ENCODE measurements at places on chromosomes 6 and 20.
A peak's percentile ranks its signal among the peaks of the same experiment; 100 is the strongest.

- no peak for DNase-seq
Observed at GRCh38 chr6:20186981-20187380, 25.3 kb downstream of the MBOAT1 start.

GRCh38 chr6:33744895-33745546, 1.7 kb downstream of the IP6K3 start:
- no peak for DNase-seq

DNA sequence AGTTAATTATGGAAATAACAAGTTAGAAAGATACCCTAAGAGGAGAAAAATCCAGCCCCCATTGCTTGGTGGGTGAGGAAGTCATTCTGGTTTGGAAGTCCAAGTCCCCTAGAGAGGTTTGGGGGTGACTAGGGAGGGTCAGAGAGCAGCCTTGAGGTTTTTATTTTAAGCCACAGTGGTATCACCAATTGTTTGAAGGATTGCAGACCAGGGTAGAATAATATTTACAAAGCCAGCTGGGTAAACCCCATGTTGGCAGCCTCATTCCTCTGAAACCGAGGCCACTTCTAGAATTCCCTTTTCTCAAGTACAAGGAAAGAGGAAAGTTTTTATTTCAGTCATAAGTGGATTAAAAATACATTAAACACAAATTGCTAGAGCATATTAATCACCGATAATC, 99.7 kb downstream of the TMEM170B start:
- no peak for DNase-seq

GRCh38 chr20:44394702-44395460, 39.4 kb downstream of the HNF4A start:
- DNase-seq: no peak

- no peak for DNase-seq
Observed at GRCh38 chr6:16704401-16705045, 56.7 kb downstream of the ATXN1 start.

GRCh38 chr20:731891-732560, 36.3 kb downstream of the SLC52A3 start:
- no peak for DNase-seq

DNA sequence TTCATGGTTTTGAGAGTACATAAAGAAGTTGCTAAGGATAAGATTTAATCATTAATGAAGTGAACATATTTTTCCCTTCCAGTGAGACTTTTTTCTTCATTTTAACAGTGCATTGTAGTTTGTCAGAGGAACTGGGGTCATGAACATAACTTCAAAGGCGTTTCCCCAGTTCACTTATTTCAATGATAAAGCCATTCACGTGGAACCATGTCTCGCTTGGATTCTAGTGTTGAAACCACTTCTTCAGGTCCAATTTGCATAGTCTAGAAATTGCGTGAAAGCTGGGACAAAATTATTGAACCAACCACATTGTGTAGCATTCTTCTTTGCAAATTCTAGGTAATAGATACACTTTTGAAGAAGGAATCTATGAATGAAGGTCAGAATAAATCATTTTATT, 197.0 kb downstream of the CLIC5 start:
- DNase-seq: no peak

DNA sequence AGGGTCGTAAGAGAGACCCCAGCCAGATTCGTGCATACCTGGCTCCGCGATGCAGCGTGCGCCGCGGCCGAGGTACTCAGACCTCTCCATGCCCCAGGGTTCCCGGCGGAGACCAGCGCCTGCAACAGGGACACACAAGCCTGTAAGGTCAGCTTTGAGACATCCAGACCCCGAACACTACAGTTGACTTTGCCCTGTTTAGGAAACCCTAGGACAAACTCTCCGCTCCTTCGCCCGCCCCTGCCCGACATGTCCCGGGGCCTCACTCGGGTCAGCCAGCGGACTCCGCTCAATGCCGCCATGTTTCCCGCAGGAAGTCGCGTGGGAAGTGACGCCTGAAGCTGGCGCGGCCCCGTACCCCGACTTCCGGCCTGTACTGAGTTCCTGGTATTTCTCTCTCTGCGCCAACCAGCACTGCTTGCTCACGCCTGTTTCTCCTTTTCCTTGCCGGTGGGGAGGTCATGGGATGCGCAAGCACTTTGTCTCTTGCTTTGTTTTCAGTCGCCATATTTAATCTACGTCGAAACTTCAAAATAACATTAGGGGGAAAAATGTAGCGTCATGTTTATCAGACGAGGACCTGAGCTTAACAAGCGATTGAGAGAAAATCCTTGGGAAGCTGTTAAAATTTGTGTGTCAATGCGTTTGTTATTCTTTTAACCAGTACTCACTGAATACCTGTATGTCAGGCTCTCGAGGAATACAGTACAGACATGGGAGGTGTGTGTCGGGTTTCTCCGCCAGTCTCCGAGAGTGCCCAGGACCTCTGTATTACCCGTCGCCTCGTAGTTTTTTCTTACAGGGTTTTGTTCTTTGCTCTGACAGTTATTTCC, at the start of gene IDH3B:
Gene IDH3B (minus strand): TSS at position 330 of the 833 bp plus-strand sequence. CDS start 28 bp downstream, at position 302.
- DNase-seq: peak; percentile 80

- DNase-seq: no peak
Observed at GRCh38 chr6:161463071-161463470, 189.2 kb upstream of the AGPAT4 start.

- DNase-seq: no peak
Observed at GRCh38 chr6:118611334-118611733, 40.1 kb downstream of the CEP85L start.

- no peak for DNase-seq
Observed at GRCh38 chr20:50587291-50587961, 77.2 kb downstream of the PTPN1 start.

DNA sequence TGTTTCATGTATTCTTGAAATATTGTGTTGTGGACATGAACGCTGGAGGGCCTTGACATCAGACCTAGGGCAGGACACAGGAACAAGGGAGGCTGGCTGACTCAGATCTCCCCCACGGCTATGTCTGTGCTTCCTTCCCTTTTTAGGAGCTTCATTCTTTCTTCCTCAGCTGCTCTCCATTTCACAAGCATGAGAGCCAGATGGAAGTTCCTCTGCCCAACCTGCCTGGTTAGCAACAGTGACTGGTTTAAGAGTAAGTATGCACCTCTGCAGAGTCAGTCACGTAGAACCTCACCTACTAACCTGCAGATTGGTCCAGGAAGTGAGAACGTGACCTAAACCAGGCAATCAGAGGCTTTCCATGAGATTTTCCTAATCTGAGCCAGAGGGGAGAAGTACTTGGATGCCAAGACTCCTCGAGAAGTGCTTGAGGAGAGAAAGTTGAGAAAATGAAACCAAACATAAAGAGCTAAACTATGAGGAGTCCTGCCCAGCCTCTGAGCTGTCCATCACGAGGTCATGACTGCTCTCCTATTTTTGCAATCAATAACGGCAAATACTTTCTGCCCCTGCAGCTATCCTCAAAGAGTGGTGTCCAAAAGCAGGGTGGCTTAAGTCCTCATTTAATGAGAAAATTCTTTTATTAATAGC, 465.2 kb upstream of the CITED2 start:
- DNase-seq: no peak

GRCh38 chr6:65700561-65700960, 6.5 kb downstream of the EYS start:
- DNase-seq: no peak

GRCh38 chr6:116533233-116533957, 12.1 kb downstream of the TRAPPC3L start:
- DNase-seq: no peak

GRCh38 chr6:89386917-89387491, 25.1 kb downstream of the RRAGD start:
- DNase-seq: no peak

- no peak for DNase-seq
Observed at GRCh38 chr20:61643656-61644377, 391.8 kb downstream of the CDH4 start.

- no peak for DNase-seq
Observed at GRCh38 chr20:39503902-39504709, 542.0 kb downstream of the DHX35 start.

- DNase-seq: no peak
Observed at GRCh38 chr6:20458027-20458894, 56.6 kb downstream of the E2F3 start.

DNA sequence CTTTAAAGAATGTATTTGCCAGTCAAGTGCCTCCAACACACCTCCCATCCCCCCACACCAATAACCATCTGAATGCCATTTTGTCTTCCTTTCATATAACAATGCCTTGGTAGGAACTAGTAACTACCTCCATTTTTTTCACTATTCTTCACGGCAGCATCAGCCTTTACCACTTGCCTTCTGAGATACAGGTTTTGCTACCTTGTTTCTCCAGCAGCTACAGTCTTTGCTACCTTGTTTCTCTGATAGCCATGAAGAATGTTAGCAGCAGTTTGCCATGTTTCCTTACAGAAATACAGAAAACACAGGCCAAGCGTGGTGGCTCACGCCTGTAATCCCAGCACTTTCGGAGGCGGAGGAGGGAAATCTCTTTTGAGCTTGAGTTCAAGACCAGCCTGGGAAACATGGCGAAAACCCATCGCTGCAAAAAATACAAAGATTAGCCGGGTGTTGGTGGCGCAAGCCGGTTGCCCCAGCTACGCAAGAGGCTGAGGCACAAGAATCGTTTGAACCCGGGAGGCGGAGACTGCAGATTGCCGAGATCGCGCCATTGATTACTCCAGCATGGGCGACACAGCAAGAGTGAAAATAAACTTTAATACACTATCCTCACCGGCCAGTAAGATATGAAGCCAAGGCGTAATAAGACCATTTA, 100.9 kb downstream of the HFE start:
- DNase-seq: no peak

DNA sequence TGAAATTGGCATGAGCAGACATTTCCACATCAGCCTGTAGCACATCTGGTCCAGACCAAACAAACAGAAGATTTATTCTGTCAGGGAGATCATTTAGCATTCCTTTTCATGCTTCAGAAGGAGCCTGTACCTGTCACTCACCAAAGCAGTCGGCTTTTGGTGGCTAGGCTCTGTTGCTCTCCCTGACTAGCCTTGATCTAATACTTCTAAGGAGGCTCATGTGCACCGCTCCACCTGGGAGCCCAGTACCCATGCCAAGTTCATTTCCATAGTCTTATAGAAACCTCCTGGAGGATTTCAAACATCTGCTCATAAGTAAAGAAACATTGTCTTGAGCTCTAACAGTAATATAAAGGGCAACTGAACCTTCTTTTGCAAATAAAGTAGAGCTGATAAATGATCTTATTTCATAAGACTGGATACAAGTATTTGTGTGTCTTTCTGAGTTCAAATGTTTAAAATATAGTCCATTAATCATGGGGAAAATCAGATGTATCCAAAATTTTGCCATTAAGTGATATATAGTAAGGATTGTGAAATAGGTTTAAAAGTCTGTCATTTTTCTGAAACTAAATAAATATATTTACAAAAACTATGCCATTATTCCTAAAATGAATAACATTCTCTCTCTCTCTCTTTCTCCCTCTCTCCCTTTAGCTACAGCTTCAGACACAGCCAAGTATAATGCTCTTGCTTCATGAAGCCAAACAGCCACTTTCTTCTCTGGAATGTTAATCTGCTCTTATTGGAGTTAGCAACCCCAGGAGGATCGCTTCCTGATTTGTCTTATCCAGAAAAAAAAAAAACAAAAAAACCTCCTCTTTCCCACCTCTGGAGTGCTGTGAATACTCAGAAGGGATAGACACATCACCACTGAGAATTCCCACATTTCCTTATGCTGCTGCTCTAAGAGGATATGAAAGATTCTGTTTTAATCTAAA, 192.7 kb upstream of the TFAP2D start:
- DNase-seq: no peak

DNA sequence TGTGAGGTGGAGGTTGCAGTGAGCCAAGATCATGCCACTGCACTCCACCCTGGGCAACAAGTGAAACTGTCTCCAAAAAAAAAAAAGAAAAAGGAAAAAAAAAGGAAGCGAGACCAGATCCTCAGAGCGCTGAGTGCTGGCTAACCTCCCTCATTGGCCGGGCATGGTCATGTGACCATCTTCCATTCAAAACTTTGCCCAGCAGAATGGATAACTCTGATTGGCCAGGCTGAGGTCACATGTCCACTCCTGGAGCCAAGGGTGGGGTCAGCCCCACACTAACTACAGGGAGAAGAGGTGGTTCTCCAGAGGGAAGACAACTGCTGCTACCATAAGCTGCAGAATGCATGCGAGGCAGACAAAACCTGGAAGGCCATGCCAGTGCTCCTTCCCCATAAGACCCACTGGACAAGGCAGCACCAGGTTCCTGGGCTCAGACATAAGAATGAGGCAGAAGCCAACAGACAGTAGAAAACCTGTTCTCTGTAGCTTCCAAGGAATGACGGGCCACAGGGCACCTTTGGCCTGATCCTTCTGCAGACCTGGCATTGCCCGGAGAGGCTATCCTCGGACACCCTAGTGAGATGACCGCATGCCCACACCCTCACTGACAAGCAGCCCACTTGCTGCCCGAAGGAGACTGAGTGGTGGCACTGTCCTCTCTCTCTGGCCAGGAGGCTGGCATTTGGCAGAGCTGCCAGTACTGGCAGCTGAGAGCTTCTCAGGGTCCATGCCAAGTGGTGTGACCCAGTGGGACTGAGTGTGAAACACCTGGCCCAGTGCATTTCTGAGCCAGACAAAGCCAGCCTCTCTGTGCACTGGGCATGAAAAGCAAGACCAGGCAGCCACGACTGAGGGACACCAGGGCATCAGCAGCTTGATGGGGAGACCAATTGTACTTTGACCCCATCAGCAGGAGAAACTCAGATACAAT, 311.9 kb upstream of the SULF2 start:
- no peak for DNase-seq

GRCh38 chr6:15349379-15349778, 103.5 kb downstream of the JARID2 start:
- DNase-seq: no peak

DNA sequence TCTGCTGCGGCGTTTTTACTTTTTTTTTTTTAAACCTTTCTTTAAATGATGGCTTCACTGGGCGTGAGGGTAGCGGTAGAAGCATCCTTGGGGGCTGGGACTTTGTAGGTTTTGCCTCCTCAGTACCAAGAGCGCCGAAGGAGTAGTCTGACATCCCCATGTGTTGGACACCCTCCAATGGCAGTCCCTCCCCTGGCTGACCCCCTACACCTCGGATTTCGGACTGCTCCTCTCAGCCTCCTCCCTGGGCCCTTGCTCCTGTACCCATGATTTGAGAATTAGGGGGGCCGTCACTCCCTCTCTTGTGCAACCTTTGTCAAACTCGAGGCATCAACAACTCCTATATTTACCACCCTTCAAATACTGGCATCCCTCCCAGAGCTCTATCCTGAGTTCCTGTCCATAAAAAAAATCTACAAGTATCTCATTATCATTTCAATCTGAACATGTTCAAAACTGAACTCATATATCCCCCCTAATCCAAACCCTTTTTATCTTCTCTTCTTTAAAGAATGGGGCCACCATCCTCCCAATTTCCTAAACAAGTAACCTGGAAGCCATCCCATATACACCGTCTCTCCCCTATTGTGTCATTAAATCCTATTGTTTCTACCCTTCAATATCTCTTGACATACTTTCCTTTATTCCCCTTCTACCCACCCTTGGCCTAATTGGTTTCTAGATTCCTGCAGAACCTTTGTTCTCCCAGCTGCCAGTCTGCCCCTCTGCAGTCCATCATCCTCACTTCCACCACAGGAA, 1.2 kb upstream of the ARFGEF3 start:
- no peak for DNase-seq

GRCh38 chr6:159935633-159936032, 33.2 kb upstream of the IGF2R start:
- DNase-seq: no peak

- DNase-seq: no peak
Observed at GRCh38 chr6:47424436-47424836, 53.2 kb upstream of the CD2AP start.

GRCh38 chr6:150486048-150486447, 113.6 kb upstream of the PLEKHG1 start:
- no peak for DNase-seq

GRCh38 chr6:164507206-164507940, 802.0 kb downstream of the C6orf118 start:
- DNase-seq: no peak

- DNase-seq: no peak
Observed at GRCh38 chr6:131792091-131792496, 15.7 kb upstream of the ENPP1 start.
